NCI-H1436 (cell line): ENCODE measurements at places on chromosomes 2 and 18.

DNA sequence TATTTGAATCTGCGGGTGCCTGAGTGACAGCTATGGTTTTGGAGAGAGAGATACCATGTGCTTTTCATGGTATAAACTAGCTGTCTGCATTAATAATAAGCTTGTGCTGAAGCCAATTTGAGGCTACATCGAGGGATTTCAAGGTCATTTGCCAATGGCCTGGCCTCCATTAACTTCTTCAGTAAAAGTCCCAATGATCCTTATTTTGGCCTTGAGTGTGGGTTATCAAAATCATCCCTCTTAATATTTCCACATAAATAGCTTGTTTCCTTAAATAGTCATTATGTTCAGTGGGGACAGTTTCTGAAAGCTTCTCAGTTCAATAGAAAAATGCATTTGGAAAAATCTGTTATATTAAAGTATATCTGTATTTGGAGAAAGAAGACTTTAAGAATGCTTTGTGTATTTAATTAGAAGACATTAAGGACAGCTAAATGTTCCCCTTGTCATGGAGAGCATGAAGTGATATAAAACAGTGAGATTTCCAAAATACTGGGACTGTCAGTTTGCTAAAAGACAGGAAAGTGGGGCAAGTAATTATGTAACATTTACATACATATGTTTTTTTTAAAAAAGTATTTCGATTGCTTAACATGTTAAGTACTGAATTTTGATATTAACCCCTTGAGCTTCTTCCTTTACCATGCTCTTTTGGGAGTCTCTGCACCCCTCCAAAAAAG is 355.5 kb upstream of the ZEB2 start:
- DNase-seq, result no peak

DNA sequence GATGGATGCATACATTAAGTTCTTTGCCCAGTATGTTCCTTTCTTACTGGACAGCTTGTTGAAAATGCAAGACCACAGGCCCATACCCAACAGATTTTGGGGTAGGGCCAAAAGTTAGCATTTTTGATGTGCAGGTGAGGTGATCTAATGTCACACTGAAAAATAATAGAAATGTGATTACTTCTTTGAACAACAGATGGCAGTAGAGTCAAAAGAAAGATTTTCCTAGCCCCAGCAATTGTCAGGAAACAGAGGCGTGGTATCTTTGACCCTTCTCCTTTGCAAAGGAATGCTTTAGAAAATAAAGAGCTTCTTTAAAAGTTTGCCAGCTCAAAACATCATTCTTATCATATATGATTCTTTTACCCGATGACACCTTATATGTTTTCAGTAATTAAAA is 343.6 kb upstream of the SYT4 start:
- DNase-seq, result peak; percentile 51

DNA sequence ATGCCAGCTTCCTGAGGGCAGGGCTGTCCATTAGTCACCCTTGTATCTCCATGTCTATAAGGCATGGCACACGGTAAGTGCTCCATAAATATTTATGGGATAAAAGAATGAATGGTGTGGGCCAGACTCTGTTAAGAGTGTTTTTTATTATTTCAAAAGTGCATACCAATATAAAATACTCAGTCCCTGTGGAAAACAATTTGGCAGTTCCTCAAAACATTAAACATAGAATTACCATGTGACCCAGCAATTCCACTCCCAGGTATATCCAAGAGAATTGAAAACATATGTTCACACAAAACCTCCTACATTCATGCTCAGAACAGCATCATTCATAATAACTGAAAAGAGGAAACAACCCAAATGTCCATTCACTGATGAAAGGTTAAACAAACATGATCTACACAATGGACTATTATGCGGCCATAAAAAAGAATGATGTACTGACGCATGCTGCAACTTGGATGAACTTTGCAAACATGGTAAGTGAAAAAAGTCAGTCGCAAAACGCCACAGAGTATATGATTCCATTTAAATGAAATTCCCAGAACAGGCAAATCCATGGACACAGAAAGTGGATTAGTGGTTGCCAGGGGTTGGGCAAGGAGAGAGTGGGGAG is 69.1 kb upstream of the TCF7L1 start:
- DNase-seq, result no peak

- no peak for DNase-seq
These were observed 30.5 kb downstream of the PREPL start for GRCh38 chr2:44330801-44331200.

- no peak for DNase-seq
These were observed 18.2 kb downstream of the CDKL4 start for GRCh38 chr2:39225567-39225966.

GRCh38 chr2:57434441-57434840 is 612.2 kb upstream of the VRK2 start:
- no peak for DNase-seq

- no peak for DNase-seq
These were observed 105.6 kb downstream of the MAP4K4 start for GRCh38 chr2:101803128-101803527.

GRCh38 chr18:43587538-43588153 is 310.4 kb upstream of the SYT4 start:
- peak; percentile 9 for DNase-seq

DNA sequence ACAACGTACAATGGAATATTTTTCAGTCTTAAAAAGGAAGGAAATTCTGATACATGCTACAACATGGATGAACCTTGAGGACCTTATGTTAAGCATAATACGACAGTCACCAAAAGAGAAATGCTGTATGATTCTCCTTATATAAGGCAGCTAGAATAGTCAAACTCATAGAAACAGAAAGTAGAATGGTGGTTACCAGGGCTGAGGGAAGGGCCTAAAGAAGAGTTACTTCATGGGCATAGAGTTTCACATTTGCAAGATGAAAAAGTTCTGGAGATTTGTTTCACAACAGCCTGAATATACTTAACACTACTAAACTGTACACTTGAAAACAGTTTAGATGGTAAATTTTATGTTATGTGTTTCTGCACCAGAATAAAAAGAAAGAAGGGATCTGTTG is 113.3 kb downstream of the GALNT1 start:
- DNase-seq, result no peak

GRCh38 chr18:38368886-38369285 is 803.3 kb upstream of the CELF4 start:
- DNase-seq, result no peak

DNA sequence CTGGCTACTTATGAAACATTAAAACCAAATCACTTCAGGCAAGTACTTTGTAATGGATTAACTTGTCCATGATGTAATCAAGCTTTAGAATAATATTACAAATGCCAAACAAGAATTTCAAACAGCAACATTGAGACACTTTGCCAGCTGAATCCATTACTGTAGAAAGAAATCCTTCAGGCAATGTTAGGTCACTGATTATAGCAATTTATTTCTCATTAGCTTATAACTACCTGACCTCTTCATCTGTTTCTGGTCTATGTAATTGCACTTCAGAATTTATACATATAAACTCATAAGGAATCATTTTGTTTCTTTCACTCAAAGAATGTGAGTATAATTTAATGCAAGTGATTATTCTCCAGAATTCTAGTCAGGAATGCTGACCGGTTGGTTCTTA is 692.6 kb upstream of the TMEFF2 start:
- no peak for DNase-seq

GRCh38 chr2:189362283-189362682 is 79.0 kb upstream of the WDR75 start:
- no peak for DNase-seq

DNA sequence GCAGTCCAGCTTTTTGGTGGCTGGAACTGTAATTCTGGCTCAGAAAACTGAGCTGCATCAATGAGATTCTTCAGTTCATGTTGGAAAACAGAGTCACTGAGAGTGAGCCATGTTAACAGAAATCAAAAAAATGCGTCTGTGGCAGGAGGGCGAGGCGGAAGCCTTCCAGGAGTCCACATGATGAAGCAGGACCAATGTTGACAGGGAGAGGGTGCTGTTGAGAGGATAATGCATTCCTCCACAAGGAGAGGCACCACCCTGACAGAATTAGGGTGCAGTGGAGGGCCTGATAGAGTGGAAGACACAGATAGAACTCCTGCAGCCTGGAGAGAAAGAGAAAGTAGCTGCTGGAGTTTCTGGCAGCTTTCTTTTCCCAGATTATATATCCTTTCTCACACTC is 111.5 kb downstream of the MGAT5 start:
- no peak for DNase-seq

- no peak for DNase-seq
These were observed 922.0 kb upstream of the NRXN1 start for GRCh38 chr2:51953931-51954330.

GRCh38 chr18:38909972-38910371 is 1344.4 kb upstream of the CELF4 start:
- DNase-seq, result no peak

DNA sequence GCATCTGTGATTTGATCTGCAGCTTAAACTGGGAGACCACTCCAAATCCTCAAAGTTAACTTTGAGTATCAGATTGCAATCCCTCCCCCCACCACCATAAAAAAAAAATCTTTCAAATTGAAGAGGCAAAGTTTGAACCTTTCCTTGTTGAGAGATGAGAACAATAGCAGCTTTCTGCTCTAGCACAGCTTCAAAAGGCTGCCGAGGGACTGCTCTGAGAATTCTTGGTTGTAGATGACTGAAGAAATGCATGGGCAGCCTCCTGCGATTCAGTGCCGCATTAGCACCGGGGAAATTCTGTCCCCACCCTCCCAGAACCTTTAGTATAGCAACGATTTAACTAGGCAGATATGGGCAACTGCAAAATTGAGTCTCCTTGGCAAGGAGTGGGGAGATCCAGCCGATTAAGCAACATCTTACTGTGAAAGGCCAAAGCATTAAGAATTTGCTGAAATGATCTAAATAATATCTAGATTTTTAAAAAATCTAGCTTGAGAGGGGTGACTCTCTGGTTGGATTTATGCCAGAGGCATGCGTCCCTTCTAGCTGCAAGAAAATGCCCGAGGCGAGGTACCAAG is 3.9 kb upstream of the SP5 start:
- no peak for DNase-seq

DNA sequence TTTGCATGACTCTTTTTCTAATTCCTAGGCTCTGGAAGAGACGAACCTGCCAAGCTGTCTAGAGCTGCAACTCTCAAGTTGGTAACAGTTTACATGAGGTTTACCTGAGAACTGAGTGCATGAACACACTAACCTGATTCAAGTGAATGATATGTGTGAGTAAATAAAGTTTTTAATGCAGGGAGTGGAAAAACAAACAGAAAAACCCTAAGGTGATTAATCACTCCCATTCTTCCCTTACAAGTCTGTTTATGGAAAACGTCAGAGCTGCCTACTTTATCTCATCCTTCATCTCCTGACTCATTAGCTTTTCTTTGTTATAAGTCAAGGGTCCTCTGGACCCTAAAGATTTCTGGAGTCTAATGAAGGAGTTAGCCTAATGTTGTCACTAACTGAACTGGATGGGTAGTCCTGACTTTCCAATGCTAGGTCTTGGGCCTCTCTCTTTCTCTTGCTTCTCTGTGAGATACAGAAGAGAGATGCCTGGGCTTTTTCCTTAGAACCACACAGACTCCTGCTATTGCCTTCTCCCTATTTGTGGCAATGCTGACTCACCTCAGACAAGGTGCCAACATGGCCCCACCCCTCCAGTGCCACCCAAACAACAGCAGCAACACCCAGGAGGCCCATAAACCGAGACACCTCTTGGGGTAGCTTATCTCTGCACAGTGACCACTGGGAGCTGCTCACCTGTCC is 952.4 kb downstream of the EPHA4 start:
- DNase-seq, result peak; percentile 17

- DNase-seq, result no peak
These were observed 151.8 kb downstream of the SLC4A10 start for GRCh38 chr2:161775971-161776370.

GRCh38 chr2:173513107-173513727 is 158.5 kb downstream of the CDCA7 start:
- DNase-seq, result no peak

DNA sequence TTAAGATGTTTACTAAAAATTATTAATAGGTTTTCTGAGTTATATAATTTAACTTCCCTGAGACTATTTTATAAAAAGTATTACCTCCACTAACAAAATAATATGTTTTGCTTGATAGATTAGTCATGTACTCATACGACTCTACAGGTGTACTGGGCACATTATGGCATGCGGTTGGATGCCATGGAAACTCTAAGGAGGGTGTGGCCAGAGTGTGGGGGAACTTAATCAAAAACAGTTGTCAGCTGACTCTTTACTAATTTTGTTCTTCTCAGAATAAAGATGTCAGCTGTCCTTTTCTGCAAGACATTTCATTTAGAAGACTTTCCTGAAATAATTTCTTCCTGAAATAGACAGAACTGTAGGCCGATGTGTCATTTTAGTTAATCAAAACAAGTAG is 228.3 kb upstream of the SIX3 start:
- no peak for DNase-seq

- no peak for DNase-seq
These were observed 17.7 kb upstream of the RAB10 start for GRCh38 chr2:26016012-26016705.

DNA sequence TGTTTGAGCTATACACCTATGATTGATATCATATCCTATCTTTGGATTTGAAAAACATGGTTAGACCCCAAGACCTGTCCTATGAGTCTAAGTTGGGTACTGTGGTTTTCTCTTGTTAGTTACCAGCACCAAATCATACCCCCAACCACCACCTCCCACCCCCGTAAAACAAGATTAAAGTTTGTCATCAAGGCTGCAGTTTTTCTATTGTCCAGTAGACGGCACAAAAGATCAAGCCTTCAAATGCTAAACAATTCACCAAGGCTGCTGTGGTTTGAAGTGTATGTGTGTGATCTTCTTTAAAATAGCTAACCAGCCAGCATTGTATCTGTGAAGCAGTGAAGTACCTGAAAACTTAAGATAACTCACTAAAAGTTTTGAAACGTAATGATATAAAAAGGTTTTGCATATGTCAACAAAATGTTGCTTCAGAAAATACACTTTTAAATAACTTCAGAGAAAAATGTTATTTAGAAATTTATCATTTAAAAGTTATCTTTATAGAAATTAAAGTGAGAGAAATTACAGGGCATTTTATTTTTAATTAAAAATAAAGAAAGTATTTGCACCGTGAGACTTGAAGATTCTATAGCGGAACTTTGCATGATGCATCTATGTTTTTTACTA is 5.8 kb upstream of the MEIS1 start:
- DNase-seq, result peak; percentile 41

GRCh38 chr2:1515073-1515430 is 101.8 kb downstream of the TPO start:
- no peak for DNase-seq

- no peak for DNase-seq
These were observed 34.5 kb downstream of the EMILIN2 start for GRCh38 chr18:2881088-2881839.

DNA sequence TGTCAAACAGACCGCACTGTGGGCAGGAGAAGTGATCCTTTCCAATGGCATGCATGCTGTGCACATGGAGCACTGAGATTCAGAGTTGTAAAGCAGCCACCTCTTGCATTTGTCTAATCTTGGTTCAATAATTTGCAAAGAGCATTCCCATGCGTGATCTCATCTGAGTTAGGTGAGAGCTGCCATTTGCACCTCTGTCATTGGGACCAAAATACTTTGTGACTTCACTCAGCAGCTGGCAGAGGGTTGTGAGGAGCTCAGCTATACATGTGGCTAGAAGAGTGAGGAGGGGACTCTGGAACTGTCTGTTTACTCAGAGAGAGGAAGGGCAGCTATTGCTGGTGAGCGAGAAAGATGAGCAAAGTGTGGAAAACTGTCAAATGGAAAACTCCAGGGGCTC is 265.1 kb upstream of the TNP1 start:
- DNase-seq, result no peak
